Lung (tissue), 17 donors: ENCODE measurements at places on chromosomes 2 and 18. TPM values are rescaled to one million over a fixed set of nuclear protein-coding genes. Genes with fewer than 3 reads are reported as not detected.
A peak's percentile ranks its signal among the peaks of the same experiment; 100 is the strongest.

DNA sequence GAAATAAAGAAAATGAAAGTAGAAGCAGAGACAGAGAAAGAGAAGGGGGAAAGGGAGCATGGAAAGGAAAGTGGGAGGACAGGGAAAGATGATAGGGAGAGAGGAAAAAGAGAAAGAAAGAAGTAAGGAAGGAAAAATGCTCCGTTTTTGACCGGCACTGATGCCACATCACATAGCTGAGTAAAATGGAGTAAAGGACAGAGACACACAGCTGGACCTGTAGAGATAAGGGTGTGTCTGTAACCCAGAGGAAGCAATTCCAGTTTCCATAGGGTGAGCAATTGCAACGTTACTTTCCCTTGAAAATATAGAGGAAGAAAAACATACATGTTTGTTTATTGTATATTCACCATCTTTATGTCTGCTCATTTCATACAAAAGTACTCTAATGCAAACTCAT, 1866.9 kb upstream of the PIK3C3 start:
- peaks cover 5% of the 10 kb centered on the region for H3K4me1 ChIP-seq
- no peak overlapping the region for H3K27ac ChIP-seq
- H3K27me3 ChIP-seq = no peaks in the 10 kb centered on the region
- no peak overlapping the region for H3K4me3 ChIP-seq

- H3K27me3 ChIP-seq = no peaks in the 10 kb centered on the region
- no peak for DNase-seq
- no peak overlapping the region for H3K4me3 ChIP-seq
- no peak overlapping the region for H3K27ac ChIP-seq
- H3K36me3 ChIP-seq = no peaks in the 10 kb centered on the region
Measured at GRCh38 chr2:241304039-241304670, 11.3 kb downstream of the HDLBP start.

Gene GCKR
- 0.95 TPM for total RNA-seq

- no peak overlapping the region for H3K27ac ChIP-seq
- H3K36me3 ChIP-seq = no peaks in the 10 kb centered on the region
- DNase-seq = no peak
- peaks cover 26% of the 10 kb centered on the region for H3K4me1 ChIP-seq
Measured at GRCh38 chr2:8002765-8003393, 679.0 kb upstream of the ID2 start.

DNA sequence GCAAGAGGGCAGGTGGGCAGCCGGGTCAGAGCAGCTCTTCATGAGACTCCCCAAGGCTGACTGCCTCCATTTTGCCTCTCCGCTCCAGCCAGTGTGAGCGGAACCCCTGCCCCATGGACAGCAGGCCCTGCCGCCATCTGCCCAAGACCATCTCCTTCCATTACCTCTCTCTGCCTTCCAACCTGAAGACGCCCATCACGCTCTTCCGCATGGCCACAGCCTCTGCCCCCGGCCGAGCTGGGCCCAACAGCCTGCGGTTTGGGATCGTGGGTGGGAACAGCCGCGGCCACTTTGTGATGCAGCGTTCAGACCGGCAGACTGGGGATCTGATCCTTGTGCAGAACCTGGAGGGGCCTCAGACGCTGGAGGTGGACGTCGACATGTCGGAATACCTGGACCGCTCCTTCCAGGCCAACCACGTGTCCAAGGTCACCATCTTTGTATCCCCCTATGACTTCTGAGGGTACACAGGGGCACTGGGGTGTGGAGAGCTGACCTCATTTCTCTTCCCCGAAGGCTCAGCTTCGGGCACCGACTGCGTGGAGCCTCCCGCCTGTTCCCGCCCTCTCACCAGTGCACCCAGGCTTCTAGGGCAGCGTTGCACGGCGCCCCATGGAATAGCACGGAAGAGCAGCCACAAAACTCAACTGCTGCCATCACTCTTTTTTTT, 49.0 kb downstream of the FBLN7 start:
- H3K36me3 ChIP-seq = no peaks in the 10 kb centered on the region
- H3K4me1 ChIP-seq = no peaks in the 10 kb centered on the region
- no peak overlapping the region for H3K27ac ChIP-seq
- DNase-seq = no peak
- H3K27me3 ChIP-seq = no peaks in the 10 kb centered on the region

Gene GIGYF2
- 145 TPM for total RNA-seq

GRCh38 chr2:69692424-69692823, 48.9 kb upstream of the AAK1 start:
- DNase-seq = no peak
- H3K4me1 ChIP-seq = peaks cover 3% of the 10 kb centered on the region
- no peak overlapping the region for H3K4me3 ChIP-seq
- H3K27me3 ChIP-seq = no peaks in the 10 kb centered on the region
- H3K36me3 ChIP-seq = no peaks in the 10 kb centered on the region

GRCh38 chr2:120814352-120814751, 78.7 kb downstream of the GLI2 start:
- H3K36me3 ChIP-seq = no peaks in the 10 kb centered on the region
- DNase-seq = no peak
- H3K4me1 ChIP-seq = peaks cover 3% of the 10 kb centered on the region
- no peak overlapping the region for H3K27ac ChIP-seq
- H3K4me3 ChIP-seq = no peak overlapping the region

Gene SLC19A3
- 28.1 TPM for total RNA-seq

Gene GAREM1
- total RNA-seq = 13.7 TPM

Gene SKOR2
- not detected for total RNA-seq

DNA sequence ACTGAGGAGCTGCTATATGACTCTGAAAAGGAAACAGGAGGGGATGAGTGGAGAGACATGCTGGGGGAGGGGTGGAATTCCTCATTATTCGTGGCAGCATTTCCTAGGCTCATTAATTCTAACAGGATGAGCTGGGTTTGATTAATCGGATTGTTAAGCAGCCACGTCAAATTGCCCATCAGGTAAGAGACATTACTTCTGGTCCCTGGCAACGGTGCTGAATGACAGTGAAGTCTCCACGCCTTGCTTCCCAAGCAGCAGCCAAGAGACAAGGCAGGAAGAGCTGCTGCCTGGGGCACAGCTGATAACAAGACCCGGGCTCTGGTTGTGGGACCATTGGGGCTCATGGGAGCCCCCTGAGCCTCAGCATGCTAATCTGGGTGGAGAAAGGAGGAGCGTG, 86.6 kb downstream of the MARCHF4 start:
- H3K27me3 ChIP-seq = no peaks in the 10 kb centered on the region
- H3K27ac ChIP-seq = no peak overlapping the region
- no peak overlapping the region for H3K4me3 ChIP-seq
- DNase-seq = no peak
- H3K36me3 ChIP-seq = no peaks in the 10 kb centered on the region

- peak overlapping the region; percentile 51 for H3K4me3 ChIP-seq
- no peaks in the 10 kb centered on the region for H3K27me3 ChIP-seq
- H3K4me1 ChIP-seq = peaks cover 5% of the 10 kb centered on the region
- no peak for DNase-seq
- peak overlapping the region; percentile 83 for H3K27ac ChIP-seq
Measured at GRCh38 chr18:26656431-26656943, 108.1 kb upstream of the KCTD1 start.

Gene TLX2
- not detected for total RNA-seq

Gene METAP1D
- 3.1 TPM for total RNA-seq

Gene SLC5A7
- 0.48 TPM for total RNA-seq
